Hematopoietic multipotent progenitor cell treated with erythropoietin and hydrocortisone succinate and interleukin-3 and kit ligand, for 4 days (in vitro differentiated cells): ENCODE measurements at places on chromosomes 4 and X.
A peak's percentile ranks its signal among the peaks of the same experiment; 100 is the strongest.

GRCh38 chr4:26860922-26861433 lies 337 bp downstream of the STIM2 start:
- peak; percentile 73 for DNase-seq

- peak; percentile 23 for DNase-seq
Measured at GRCh38 chr4:80173401-80173800, 23.9 kb upstream of the PRDM8 start.

DNA sequence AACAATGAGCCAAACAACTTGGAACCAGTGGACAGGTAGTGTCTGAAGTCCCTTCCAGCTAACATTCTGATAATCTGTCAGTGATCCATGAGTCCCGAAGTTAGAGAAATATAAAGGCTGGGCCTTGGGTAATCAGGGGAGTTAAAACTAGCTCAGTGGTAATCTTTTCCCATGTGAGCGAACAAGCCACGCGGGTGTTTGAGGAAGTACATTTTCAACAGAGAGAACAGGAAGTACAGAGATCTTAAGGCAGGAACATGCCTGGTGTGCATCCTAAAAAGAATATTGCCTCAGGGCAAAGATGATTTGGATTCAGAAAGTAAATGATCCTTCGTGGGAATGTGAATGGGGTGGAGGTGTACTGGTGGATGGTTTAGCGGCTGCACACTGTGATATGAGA lies 42.9 kb downstream of the FNIP2 start:
- peak; percentile 86 for DNase-seq

GRCh38 chrX:18616688-18617406 lies 55.1 kb downstream of the RS1 start:
- DNase-seq = no peak

DNA sequence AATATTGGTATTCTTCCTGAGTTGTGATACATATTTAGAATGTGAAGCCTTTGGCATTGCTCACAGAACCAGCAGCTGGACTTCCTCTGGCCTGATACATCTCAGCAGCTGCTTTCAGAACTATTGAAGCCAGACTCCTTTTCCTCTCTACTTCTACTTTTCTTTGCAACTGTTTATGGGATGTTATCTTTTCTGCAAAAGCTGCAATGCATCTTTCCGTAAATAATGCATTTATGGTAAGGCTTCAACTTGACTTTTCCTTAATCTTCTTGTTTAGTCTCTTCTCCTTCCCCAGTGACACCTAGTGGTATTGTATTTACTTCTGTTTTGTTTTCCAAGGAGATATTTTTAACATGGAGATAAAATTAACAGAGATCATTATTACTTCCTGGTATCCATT lies 1548.7 kb downstream of the PCDH7 start:
- DNase-seq = no peak

DNA sequence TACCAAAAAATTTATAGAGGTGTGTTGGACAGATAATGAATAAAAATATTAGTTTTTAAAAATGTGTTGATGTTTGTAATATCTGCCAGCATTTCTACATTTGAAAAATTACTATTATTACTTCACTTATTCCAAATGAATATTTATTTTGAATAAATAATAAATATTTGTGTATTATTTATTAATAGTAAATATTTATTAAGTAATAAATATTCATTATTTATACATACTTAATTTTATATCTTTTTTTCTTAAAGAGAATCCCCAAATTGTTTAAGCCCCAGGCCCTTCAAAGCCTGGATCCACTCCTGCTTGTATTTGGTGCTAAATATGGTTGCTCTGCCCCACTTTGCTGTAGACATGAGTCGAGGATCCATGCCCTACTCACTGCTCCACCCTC lies 60.5 kb upstream of the HOPX start:
- no peak for DNase-seq

GRCh38 chrX:133306316-133306715 lies 88.2 kb upstream of the TFDP3 start:
- DNase-seq = no peak

- no peak for DNase-seq
Measured at GRCh38 chr4:86249074-86249473, 110.8 kb downstream of the MAPK10 start.

GRCh38 chrX:155028129-155028528 lies 1.5 kb downstream of the FUNDC2 start:
- peak; percentile 31 for DNase-seq

DNA sequence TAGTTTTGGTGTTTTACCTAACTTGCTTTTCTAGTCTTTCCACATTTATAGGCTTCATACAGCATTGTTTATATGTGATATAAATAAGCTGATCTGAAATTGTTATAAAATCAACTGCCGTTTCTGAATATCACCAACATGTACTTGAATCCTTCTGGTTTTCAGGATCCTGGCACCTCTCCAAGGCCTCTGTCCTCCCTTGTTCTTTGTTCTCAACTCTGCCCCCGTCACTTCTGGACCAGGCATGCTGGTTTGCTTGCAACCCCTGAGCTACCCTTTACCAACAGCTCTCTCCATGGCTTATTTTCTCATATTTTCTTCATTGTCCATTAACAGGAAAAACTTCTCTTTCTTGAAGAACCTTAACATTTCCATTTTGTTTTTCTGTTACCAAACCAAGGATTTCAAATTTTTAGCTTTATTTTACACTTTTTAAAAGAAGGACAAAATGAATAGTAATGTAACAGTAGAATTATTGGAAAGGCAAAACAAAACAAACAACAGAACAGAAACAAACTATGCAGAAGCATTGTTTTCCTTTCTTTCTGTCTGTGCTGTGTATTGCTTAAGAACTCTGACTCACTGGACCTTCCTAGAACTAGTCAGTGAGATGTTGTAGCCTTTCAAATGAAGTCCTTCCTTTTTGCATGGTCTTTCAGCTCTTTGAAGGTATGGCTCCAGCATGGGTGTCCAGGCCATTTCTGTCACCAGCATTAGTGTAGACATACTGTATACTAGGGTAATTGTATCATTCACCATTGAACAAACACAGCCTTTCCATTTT lies 44.8 kb downstream of the BANK1 start:
- no peak for DNase-seq

DNA sequence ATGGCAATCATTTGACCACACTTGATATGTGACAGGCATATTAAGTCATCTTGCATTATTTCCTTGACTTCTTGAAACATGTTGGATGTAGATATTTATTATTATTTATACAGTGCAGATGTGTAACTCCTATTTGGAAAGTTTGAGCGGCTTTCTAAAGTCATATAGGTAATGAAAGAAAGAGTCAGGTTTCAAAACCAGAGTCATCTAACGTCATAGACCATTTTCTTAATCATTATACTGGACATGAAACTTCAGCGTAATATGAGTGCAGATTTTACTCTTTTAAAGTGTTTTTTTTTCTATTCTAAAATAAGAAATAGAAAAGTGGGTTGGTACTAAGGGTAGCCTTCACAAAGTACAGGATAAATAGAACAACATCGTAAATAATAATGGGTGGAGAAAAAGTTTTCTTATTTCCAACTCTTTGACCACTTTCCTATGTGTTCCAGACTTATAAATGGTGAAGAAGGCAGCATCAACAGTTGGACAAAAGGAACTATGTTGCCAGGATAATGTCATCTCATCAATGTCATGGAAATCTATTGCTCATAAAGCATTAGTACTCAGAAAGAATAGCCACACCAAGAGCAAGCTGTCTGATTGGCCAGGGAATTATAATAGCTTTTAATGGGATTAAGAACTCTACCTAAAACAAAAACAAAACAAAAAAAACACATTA lies 108.0 kb upstream of the PCDH18 start:
- DNase-seq = no peak

DNA sequence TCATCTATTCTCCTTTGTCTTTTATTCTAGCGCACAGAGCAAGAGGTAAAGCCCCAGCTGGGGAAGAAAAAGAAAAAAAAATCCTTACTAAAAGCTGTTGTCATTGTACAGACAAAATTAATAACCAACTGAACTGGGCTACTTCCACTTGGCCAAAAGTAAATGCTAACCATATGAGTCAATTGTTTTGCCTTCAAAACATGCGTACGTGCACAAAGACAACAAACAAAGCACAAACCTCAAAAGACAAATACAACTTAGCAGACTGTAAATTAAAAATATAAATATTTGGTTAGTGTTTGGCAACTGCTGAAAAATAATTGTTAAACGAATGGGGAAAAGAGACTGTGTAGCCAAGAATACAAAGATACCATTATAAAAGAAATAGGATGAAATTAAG lies 5.9 kb downstream of the EDA2R start:
- no peak for DNase-seq

DNA sequence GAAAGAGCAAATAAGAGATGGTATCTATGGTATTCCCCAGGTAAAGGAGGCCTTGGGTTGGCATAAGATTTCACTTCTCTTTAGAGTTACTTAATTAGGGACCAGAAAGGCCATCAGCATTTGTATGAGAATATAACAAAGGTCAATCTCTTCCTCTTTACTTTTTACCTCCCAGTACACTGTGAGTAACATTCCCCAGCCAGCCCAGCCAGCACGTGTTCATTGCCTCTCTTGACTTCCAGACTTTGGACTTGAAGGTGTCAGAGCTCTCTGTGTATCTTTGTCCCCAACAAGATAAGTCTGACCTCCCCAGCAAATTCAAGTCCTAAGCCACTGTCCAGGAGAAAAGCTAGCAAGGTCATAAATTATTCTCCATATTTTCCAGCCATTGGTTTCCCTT lies 110.5 kb downstream of the AR start:
- DNase-seq = no peak

- DNase-seq = peak; percentile 43
Measured at GRCh38 chr4:56668267-56668666, 12.8 kb downstream of the HOPX start.

- DNase-seq = no peak
Measured at GRCh38 chr4:121064482-121064881, 7.9 kb downstream of the NDNF start.

- DNase-seq = no peak
Measured at GRCh38 chrX:57451426-57452020, 140.3 kb upstream of the ZXDB start.

GRCh38 chr4:89829470-89830138 lies 7.4 kb downstream of the SNCA start:
- peak; percentile 91 for DNase-seq

DNA sequence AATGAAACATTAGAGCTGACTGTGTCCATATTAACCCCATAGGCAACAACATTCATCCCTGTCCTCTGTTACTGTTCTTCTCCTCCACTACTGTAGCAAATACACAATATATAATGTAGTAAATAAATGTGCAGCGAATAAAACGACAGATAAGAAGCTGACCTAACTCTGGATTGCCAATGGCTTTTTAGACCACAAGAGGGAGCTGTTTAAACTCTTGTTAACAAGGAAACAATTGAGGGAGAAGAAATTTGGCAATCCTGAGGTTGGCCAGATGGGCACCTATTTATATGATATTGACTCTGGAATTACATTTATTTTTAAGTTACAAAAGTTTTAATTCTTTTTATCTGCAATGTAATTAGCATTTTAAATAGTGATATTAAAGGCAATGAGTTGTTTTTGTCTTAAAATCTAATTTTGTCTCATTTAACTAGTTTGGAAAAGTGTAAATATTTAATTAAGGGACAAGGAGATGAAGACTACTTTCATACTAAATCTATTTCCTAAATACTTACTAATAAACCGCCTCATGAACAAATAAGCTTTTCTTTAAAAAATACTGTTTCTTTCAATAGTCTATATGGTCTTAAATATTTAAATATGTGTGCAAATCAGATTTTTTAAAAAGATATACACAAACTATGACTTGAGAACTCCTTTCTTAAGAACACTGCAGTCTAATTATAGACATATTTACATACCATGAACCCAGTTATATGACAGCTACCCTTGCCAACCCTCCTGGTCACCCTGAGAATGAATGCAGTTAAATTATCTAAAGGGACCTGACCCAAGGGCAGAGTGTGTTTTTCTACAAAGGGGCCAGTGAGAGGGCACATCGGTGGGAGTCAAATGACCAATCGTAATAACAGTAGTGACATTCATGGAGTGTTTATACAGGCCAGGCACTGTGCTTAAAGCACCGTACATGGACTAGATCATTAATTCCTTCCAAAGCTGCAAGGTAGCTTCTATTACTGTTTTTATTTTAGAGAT lies 52.9 kb upstream of the HPF1 start:
- DNase-seq = peak; percentile 93

GRCh38 chrX:39871648-39872047 lies 226.1 kb downstream of the BCOR start:
- DNase-seq = no peak

DNA sequence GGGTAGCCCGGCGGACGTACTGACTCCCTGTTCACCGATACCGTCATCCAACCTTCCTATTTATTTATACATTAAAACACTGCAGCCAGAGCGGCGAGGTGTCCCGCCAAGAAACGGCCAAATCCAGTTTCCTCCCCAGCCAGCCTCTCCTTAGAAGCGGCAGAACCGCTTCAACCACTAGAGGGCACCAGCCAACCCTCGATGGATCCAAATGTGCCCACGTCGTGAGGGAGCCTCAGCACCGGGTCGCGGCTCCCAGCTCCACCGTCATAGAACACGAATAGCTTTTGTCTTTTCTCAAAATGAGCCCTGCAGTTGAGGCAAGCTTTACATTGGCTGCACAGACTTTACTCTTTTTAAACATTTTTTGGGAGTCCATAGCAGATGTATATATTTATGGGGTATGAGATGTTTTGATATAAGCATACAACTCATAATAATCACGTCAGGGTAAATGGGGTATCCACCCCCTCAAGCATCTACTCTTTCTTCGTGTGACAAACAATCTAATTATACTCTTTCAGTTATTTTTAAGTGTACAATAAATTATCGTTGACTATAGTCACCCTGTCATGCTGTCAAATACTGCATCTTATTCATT lies 13.0 kb upstream of the HELT start:
- peak; percentile 90 for DNase-seq

- DNase-seq = peak; percentile 77
Measured at GRCh38 chr4:179867300-179867878, 2375.8 kb upstream of the TENM3 start.
